Coronary artery (tissue), 2 donors: ENCODE measurements at places on chromosomes 11 and 22.

DNA sequence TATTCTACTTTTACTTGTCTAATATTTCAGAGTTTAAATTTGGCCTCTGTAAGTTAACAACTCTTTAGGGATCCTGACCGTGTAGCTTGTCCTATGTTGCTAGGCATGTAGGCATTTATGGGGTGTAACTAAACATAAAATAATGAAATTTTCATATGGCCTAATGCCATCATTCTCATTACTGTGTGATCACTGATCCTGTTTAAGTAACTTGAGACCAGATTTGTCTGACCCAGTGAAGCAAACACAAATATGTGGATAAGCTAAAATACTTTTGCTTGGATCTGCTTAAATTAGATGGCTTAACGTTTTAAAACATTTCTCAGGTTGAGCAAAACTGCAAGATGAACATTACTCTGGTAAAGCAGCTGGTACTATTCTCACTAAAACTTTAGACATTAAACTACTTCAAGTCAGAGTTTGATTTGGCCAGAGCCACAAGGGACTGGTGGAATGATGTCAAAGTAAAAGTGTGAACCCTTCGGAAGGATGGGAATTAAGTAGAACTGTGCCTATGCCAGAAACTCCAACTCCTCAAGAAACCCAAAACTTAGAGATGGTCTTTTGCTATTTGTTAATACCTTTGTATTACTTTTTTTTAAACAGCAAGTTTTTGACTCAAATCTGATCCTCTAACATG, 12.5 kb downstream of the QSER1 start:
- no peak for DNase-seq

- DNase-seq: no peak
Observed at GRCh38 chr11:75879737-75880136, 64.7 kb downstream of the UVRAG start.

GRCh38 chr11:20260307-20260706, 100.0 kb upstream of the DBX1 start:
- DNase-seq: no peak

DNA sequence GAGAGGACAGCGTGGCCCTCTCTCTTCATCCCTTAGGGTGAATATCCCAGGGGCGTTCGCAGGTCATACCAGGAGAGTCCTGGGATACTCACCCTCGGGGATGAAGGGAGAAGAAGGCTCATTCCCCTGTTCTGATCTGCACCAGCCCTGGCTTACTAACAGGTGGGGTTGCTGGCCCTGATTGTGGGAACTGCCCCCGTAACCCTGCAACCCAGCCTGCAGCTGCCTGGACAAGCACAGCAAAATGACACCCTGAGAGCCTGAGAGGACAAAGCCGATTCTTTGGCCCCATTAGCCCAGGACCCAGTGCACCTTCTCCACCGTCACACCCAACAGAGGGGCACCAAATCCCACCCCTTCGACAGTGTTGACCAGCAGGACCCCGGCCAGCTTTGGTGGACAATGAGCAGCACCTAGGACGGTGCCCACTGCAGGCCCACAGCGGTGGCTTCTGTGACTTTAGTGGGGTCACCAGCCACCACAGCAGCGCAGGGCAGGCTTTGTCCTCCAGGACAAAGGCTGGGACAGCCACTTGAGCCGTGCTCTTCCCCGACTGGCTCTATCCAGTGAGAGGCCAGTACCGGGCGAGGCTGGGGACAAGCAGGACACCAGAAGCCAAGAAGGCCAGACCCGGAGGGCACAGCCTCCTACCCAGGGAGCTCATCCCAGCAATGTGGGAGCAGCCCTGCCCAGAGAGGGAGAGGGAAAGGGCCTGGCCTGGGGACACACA, 98.5 kb upstream of the RTL6 start:
- no peak for DNase-seq

- no peak for DNase-seq
Observed at GRCh38 chr22:41919357-41920224, 4.7 kb upstream of the SHISA8 start.

GRCh38 chr11:69216647-69217051, 60.9 kb downstream of the SMIM38 start:
- no peak for DNase-seq

GRCh38 chr11:68090706-68091105, 30.5 kb downstream of the CHKA start:
- DNase-seq: no peak

GRCh38 chr11:70420008-70420464, 21.7 kb downstream of the CTTN start:
- no peak for DNase-seq

GRCh38 chr11:19382131-19382611, 141.4 kb upstream of the E2F8 start:
- no peak for DNase-seq

DNA sequence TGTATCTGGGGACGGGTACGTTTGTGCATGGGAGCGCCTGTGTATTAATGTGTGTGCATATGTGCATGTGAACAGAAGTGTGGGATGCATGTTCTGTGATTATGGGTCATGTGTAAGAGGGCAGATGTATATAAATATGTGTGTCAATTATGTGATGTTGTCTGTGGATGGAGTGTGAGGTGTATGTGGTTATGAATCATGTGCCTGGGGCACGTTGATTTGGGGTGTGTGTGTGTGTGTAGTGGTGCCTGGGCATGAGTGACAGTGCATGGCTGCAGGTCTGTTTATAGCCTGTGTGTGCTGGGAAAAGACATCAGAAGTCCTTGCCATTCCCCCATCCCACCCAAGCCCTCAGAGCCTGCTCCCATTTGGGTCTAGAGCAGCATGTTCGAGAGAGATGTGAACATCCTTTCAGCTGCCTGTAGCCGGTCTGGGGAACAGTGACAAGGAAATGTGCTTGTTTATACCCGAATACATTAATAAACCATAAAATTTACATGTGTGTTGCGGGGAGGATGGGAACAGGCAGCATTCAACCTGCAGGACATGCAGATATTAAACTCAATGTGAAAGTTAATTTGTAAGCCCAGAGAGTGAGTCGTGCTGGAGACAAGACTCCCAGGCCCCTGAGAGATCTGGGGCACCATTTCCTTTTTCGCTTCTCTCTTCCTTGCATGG, 129.0 kb downstream of the NECTIN1 start:
- no peak for DNase-seq
